Stimulated activated CD4-positive, alpha-beta T cell treated with anti-CD3 and anti-CD28 coated beads, Interleukin-4, amount 100 ng/mL, for 4 hours (primary cell): ENCODE measurements at places on chromosomes 1 and 21.

GRCh38 chr1:46532095-46532494 lies 19.4 kb downstream of the KNCN start:
- DNase-seq: no peak

GRCh38 chr1:180494370-180494769 lies 8.0 kb downstream of the ACBD6 start:
- DNase-seq: no peak

DNA sequence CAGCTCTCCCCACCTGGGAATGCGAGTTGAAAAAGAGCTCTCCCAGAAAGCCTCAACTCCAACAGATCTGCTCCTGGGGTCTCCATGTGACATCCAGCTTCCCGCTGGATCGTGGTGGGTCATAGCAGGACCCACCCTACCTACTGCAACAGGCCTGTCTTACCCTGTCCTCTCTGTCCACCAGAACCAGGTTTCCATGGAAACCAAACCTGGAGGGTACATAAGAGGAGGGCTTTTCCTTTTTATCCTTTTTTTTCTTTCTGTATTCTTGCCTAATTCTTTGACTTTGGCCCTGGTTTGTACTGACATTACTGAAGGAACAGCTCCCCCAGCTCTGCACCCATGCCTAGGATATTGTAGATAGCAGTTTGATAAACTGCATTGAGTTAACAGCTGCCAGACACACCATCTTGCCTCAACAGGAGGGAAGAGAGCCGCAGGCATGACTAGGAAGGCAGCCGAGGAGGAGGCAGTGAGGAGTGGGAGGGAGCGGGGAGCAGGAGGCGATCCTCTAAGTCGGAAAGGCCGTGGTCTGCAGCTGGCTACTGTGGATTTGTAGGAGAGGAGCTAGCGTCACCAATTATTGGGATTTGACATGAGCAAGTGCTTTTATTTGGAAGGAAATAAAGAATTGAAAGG lies 9.7 kb upstream of the FMOD start:
- no peak for DNase-seq

- DNase-seq: no peak
Measured at GRCh38 chr1:88175631-88176226, 508.3 kb upstream of the PKN2 start.
